ENCODE measurements at places on chromosomes 4 and X.

DNA sequence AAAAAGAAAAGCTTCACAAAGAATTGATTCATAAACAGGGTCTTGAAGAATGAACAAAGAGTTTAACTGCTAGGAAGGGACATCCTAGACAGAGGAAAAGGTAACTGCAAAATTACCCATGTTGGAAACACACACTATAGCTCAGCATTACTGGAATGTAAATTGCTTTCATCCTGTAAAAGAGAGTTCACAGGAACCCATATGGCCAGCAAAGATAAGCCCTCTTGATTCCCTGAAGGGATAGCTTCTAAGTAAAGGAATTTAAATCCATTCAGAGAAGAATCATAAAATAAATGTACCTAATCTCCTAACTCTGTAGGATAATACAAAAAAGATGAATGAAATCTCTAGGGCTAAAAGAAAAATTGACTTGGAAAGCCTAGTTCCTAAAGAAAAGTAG is 107.1 kb upstream of the INTU start:
- DNase-seq, result no peak

- no peak for DNase-seq
These were observed 216.9 kb upstream of the S100G start for GRCh38 chrX:16433021-16433420.

- DNase-seq, result peak; percentile 87
These were observed 169.9 kb upstream of the AADAT start for GRCh38 chr4:170259631-170260153.

GRCh38 chr4:169345316-169345721 is 74.6 kb upstream of the SH3RF1 start:
- DNase-seq, result no peak

DNA sequence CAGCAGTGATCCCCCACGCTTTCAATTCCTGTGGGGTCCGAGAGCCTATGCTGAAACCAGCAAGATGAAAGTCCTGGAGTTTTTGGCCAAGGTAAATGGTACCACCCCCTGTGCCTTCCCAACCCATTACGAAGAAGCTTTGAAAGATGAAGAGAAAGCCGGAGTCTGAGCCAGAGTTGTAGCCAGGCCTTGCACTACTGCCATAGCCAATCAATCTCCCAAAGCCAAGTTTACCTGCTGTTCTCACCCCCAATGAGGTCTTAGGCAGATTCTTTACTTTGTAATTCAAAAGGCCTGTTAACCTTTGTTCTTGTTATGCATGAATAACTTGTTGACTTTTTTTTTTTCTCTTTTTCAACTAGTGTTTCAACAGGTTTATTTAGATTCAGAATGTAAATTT is 4.0 kb downstream of the MAGEB2 start:
- DNase-seq, result no peak
